Cardiac fibroblast (primary cell): ENCODE measurements at places on chromosomes 1 and 21.

DNA sequence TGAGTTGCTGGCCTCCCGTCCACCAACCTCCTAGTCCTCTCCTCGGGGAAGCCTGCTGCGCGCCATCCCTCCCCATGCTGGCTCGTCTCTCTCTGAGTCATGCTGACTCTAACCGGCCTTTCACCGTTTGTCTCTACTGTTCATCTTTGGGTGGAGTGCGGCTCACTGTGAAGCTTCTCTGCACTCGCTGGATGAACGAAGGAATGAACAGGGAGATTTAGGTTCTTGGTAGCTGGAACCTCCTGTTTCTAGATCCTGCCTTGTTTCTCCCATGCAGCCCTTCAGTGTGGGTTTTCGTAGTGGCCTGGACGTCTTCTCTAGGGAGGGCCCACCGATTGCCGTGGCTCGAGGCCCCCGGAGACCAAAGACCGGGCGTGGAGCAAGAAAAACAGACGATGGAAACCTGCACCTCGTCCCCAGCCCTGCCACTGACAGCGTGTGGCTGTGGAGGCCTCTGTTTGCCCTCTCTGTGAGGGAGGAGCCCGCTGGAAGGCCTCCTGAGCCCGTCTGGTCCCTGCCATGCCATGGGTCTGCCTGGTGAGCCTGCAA, 227.6 kb upstream of the C1orf174 start:
- DNase-seq, result no peak

DNA sequence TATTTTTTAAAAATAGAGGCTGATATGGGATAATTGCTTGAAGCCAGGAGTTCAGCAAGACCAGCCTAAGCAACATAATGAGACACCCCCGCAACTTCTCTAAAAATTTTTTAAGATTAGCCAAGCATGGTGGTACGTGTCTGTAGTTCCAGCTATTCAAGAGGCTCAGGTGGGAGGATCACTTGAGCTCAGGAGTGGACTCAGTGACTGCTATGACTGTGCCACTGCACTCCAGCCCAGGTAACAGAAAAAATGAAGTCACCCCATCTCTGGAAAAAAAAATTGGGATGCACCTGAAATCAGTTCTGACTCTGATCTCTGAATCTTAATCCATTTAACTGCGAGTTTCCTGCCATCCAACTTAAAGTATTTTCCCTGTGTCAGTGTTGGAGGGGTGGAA, 124.2 kb downstream of the MRPS6 start:
- DNase-seq, result no peak

GRCh38 chr1:2415801-2416208, 3.4 kb upstream of the PEX10 start:
- DNase-seq, result no peak

DNA sequence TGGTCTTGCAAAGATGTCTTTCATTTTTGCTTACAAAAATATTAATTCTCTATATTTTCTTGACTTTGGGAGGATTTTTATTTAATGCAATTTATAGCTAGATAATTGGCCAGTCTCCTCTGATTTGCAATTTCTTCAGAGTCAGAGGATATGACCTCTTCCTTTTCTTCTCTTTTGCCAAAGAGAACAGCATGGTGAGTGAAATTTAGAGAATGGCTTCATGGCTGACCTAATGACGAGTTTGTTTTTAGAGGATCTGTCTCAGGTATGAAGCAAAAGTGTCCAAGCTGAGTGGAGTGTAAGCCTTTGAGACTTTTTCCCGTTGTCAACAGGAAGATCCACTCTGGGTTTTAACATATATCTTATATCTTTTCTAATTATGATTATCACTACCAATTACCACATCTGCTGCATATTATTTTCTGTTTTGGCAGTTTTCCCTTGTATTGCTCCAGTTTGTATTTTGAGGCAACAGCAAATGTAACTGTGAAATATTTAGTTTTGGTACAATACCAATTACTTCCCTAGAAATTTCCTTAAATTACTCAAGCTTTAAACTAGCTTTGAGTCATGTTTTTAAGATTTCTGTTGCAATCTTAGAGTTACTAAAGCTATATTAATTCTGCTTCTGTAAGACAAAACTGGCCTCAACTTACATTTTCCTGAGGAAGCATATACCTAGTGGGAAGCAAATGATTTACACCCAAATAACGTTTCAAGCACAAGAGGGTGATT, 332.8 kb upstream of the ZRANB2 start:
- peak; percentile 16 for DNase-seq

DNA sequence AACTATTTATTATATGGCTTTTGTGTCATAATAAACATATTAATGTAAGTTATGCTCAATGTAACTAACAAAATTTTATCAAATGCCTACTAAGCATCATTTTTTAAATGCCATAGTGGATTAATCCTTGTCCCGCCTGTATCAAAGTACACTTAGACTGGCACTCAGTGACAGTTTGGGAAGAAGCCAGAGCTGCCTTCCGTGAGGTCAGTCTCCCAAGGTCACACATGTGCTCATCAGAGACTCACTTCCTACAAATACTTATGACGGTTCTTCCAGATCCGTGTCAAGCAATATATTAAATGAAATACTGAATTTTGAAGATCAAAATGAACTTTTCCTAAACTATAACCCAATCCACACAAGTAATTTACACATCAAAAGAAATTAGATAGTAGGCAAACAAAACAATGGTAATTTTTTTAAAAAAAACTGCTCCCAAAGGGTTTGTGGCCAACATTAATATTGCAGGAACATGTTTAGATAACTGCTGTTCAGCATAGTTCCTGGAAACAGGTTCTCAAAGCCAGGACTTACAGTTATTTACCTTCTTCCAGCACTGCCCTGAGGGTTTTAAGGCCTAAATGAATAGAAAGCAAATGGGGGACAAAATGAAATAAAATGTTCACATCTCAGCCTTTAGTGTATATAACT, 27.2 kb downstream of the WLS start:
- DNase-seq, result no peak

- no peak for DNase-seq
Measured at GRCh38 chr1:78143152-78143551, 97.4 kb downstream of the GIPC2 start.

- peak; percentile 69 for DNase-seq
Measured at GRCh38 chr1:59596432-59596831, 218.3 kb upstream of the HOOK1 start.

- no peak for DNase-seq
Measured at GRCh38 chr1:233453433-233454200, 126.1 kb downstream of the MAP3K21 start.

- peak; percentile 53 for DNase-seq
Measured at GRCh38 chr1:160416369-160416768, 16.0 kb downstream of the VANGL2 start.

DNA sequence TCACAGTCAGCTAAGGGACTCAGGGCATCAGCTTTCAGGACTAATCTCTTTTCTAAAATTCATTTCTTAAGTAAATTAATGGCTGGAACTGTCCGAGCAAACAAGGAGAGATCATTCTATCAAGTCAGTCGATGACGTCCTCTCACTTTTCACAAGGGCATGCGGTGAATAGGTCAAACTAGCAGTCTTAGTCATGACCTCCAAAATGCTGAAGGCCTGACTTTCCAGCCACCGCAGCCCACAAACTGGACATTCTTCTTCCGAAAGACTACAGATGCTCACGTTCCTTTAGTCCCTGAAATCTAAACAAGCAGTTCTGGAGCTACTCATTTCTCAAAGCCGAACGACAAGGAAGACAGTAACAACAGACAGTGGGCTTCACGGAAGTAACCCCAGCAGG, 127.9 kb downstream of the TIAM1 start:
- DNase-seq, result no peak

DNA sequence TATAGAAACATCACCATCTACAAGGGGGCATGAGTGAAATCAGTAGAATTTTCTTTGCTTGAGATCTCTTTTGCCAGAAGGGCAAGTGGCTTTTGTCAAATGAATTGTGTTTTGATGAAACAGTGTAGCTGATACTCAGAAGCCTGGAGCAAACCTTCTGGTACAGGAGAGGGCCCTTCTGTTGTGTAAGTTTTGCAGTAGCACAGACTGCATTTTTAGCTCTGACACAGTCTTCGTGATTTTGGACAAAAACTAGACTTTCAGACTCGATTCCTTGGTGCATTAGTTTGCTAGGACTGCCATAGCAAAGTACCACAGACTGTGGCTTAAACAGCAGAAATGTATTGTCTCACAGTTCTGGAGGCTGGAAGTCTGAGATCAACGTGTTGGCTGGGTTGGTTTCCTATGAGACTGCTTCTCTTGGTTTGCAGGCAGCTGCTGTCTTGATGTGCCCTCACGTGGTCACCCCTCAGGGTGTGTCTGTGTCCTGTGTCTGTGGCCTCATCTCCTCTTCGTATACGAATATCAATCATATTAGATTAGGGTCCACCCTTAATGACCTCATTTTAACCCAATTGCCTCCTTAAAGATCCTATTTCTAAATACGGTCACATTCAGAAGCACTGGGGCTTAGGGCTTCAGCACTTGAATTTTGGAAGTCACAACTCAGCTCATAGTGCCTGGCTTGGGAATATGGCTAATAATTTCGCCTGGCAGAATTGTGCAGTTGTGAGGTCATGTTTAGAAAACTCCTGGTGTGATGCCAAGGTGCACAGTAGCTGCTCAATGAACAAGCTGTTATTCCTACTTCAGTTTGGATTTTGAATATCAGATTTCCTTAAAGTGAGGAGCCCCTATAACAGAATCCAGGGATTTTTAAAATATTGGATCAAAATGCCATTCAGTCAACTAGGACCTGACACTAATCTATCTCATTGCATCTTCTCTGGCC, 21.2 kb upstream of the DISC1 start:
- DNase-seq, result no peak

DNA sequence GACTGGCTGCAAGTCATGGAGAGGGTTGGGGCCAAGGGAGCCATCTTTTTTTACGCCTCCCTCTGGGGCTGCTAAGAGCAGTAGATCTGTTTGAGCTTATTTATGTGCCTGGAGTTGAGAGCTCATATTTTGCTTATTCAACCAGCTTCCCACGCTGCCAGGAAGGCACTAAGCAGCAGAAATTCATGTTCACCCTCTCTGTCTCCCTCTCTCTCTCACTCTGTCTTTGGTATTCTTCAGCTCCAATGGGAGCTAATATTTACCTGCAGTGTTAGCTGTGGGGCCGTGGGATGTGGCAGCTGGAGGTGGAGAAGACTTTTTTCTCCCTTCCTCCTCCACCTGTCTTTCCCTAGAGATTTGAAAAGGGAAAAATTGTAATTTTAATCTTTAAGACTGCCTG, 26.8 kb upstream of the CACNA1E start:
- DNase-seq, result no peak

- DNase-seq, result no peak
Measured at GRCh38 chr1:115505148-115505571, 136.6 kb upstream of the VANGL1 start.

DNA sequence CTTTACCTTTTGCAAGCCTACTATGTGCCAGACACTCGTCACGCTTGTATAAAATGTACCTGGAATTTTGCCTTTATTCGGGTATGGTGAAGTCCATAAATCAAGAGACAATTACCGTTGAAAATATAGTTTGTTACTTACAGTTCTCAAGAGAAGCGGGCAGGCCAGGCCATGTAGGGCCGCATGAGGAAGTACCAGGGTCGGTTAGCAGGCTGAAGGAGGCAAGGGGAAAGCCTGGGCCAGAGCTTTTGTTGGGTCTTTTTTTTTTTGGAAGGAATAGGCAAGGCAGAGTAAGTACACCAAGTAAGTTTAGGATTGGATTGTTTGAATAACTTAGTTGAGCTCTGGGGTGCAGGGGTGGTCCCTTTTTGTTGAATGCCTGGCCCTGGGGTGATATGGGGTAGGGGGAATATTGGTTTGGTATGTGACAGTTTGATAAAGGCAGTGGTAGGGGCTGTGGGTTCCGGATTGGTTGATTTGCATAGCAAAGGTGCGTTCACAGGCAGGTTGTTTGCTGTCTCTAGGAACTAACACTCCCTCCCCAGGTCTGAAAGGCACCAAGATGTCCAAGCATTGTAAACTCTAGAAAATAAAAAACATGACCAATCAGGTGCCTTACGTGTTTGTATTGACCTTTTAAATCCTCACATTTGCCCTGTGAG, 80.7 kb downstream of the KAZN start:
- no peak for DNase-seq

DNA sequence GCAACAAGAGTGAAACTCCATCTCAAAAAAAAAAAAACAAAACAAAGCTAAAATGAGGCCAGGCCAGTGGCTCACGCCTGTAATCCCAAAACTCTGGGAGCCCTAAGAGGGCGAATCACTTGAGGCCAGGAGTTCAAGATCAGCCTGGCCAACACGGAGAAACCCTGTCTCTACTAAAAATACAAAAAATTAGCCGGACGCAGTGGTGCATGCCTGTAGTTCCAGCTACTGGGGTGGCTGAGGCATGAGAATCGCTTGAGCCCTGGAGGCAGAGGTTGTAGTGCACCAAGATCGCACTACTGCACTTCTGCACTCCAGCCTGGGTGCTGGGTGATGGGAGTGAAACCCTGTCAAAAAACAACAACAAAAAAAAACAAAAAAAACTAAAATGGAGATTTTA, 191.2 kb upstream of the SGIP1 start:
- no peak for DNase-seq

DNA sequence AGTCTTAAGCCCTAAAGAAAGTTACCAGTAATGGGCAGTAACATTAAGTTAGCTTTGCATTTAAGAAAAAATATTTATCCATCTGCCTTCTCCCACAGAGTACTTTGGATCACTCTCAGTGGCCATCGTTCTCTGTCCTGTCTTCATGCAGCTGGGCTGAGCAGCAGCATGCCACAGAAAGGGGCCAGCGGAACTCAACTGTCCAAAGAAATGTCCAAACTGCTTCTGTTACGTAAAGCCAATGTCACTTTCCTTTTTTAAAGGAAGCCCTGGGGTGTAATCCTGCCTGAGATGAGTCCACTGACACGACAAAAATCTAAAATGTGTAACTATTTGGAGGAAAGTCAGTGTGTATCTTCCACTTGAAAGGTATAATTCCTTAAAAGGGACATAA, 291.6 kb downstream of the SMYD3 start:
- no peak for DNase-seq

- DNase-seq, result peak; percentile 70
Measured at GRCh38 chr1:2459757-2460156, 16.3 kb upstream of the PLCH2 start.

DNA sequence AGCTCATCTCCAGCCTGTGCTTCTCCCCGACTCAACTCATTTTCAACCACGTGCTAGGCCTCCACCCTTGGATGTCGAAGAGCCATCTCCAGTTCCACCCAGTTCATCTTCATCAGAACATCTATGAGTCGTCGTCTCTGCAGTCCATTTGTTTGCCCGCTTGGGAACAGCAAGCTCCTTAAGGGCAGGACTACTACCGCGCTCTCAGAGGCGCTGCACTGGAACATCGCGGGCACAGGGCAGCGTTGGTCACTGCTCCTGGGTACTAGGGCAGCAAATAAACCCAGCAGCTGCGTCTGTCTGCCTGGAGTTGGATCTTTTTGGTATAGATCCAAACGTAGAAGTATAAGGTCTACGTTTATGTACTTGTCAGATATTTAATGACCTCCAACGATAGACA, 478 bp upstream of the PRDM2 start:
- peak; percentile 16 for DNase-seq

DNA sequence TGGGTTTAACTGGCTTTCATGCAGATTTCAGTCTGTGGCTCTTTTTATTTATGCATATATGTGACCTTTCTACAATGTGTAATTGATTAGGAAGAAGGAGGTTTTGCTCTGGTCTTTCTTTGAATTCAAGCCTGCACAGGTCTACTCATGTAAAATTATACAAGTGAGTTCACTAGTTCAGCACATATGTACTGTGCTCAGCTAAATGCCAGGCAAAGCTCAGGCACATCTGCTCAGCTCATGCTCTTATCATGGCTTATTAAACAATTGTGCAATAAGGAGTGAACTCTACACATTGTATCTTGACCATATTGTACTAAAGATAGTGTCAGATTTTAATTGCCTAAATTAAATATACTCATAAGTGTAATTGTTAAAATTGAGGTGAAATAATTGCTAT, 378.4 kb downstream of the ADGRL2 start:
- no peak for DNase-seq

GRCh38 chr21:42237577-42237976, 18.6 kb downstream of the ABCG1 start:
- no peak for DNase-seq
